ENCODE measurements at places on chromosomes 6 and 20. TPM values are rescaled to one million over a fixed set of nuclear protein-coding genes. Genes with fewer than 3 reads are reported as not detected.

- DNase-seq: no peak
Observed at GRCh38 chr6:2434116-2434515, 188.7 kb upstream of the GMDS start.

GRCh38 chr6:33827546-33828451, 24.0 kb upstream of the MLN start:
- DNase-seq: no peak

DZANK1 gene
- polyA plus RNA-seq: 7.3 TPM

- no peak for DNase-seq
Observed at GRCh38 chr6:2435323-2435722, 189.9 kb upstream of the GMDS start.

DNA sequence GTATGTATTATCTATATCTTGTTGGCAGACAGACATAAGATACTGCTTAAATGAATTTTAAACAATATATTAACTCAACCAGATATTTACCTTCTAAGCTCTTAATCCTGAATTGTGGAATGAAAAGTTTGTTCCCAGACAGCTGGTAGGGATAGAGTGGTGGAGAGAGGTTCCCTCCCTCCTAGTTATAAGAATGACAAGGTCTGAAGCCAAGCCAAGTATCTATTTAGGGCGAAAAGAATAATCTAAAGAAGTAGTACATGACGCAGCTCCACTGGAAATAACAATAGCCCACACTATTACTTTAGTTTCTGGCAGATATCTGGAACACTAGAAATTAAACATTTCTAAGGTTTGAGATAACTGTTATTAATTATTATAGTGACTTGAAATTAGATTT, 104.3 kb downstream of the AHI1 start:
- no peak for DNase-seq

DNA sequence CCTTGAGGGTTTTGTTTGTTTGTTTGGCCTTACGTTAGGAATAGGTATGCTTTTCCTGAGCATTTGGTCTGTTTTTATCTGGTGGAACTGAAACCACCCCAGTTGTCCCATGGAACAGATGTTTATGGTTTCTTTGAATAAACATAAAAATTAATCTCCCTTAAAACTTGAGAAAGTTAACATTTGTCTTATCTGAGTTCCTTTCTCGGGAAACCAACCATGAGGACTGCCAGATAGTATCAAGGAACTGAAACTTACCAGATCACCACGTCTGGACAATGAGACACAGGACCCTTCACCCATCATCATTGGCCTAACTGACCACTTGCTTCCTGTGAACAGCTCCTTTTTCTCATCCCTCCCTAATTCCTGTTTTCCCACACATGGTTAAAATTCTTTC, 15.3 kb upstream of the HECA start:
- no peak for DNase-seq

DNA sequence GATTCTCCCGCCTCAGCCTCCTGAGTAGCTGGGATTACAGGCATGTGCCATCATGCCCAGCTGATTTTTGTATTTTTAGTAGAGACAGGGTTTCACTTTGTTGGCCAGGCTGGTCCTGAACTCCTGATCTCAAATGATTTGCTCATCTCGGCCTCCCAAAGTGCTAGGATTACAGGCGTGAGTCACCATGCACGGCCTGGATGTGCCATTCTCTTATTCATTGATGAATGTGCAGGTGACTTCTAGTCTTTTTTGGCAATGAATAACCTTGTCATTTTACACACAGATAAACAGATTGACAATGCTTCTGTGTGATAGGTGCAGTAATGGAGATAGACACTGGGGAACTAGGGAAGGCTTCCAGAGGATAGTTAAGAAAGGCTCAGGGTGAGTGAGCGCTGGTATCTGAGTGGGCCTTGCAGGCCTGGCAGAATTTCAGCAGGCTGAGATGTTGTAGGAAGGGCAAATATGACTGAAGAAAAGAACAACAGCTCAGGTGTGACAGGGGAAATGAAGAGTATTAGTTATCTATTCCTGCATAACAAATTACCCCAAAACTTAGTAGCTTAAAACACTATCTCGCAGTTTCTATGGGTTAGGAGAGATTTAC, 23.3 kb downstream of the PPARD start:
- DNase-seq: no peak

DNA sequence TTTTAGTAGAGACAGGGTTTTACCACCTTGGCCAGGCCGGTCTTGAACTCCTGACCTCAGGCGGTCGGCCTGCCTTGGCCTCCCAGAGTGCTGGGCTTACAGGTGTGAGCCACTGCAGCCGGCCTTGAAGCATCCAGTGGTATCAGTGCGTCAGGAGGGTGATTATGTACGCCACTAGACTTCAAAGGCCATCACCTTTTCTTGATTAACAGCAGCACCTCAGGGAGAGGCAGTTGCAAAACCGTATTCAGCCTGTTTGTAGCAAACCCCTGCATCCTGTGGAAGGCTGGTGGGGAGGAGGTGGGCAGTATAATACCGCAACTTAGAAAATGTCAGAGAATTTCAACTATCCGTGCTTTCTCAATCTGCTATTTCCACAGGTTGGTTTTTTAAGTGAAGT, 27.3 kb upstream of the SHLD1 start:
- DNase-seq: no peak

DNA sequence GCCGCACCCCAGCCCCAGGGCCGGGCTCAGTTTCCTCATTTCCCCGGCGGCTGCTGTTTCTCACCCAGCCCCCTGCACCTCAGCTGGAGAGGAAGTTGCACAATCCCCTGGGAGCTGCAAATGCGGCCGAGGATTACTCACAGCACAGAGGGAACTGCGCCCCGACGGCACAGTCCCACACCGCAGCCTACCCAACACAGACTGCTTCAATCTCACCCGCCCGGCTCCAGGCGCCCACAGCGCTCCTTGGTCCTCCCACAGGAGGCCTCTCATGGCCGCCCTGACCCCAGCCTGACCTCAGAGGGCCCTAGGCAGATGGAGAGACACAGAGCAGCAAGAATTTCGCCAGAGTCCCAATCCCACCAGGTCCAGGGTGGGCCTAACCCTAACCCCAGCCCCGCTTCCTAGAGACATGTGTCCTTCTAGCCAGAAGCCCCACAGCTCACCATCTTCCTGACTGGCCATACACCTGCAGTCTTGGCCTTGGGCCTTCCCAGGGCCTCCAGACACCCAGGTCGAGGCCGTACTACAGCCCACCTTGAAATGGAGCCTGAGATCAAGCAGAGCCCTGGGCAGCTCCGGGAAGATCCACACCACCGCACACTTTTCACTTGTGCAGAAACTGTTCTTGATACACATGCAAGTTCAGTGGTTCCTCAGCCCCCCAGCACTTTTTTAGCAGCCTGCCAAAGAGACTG, 11.7 kb downstream of the TFEB start:
- DNase-seq: no peak

DNMT3B gene
- 8.1 TPM for polyA plus RNA-seq

EBF4 gene
- 45.7 TPM for polyA plus RNA-seq

Data from renal cortex interstitium (tissue), 15 donors.